ENCODE measurements at places on chromosomes 7 and 10.

DNA sequence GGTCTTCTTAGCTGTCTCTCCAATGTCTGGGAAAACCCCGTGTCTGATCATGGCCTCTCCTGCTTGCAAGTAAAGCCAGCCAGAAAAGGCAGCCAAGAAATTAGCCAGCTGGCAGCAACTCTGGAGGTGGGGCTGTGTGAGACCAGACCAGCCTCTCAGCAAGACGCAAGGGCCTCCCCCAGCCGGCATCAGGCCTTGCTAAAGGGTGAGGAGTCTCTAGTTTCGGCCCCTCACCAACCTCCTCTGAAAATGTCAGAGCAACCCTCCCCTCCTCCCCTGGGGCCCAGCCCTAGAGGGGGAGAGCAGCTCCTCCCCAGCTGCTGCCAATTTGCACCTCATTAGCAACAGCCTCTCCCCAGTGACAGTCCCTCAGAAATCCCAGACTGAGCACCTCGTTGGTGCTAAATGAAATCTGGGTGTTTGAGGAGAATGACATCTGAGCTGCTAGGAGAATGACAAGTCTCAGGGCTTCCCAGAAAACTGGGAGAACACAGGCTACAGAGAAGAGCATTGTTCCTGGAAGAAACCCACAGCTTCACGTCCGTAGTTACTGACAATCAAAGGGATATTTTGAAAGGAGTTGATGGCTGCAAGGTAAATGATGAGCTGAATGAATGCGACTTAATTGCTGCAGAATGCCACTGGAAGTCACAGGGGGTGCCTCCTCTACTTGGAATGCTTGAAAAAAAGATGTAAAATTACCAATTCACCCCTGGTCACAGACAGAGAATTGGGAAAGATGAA is 25.9 kb downstream of the DGKI start:
- peak; percentile 26 for DNase-seq

DNA sequence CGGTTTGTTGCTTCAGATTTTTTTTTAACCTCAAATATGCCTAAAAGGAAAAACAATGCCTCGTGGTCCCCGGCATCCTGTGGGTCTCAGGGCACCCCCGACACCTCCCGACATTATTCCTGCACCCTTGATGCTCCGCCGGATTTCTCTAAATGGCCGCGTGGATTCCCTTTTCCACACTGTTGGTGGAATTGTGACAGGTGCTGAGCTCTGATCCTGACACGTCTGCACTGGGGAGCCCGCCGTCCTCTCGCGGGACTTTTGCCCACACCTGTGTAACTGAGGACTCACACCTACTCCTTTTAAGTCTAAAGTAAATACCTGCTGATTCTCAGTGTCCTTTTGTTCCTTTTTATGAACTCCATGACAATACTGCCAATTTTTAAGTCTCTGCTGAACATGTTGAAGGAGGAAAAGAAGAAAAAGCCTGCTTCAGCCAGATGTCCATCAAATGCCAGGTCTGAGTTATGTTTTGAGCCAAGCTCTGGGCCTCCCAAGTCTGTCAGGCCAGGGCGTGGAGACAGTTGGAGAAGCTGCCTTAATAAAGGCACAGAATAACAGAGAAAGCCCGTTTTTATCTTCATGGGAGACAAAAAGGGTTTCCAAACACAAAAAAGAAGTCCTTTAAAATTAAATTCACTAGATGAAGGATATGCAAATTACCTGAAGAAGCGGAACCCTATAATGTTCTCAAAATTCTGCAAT is 568.2 kb downstream of the DNAJB6 start:
- no peak for DNase-seq

- DNase-seq: peak; percentile 61
Measured at GRCh38 chr7:25069900-25070443, 55.1 kb downstream of the CYCS start.

DNA sequence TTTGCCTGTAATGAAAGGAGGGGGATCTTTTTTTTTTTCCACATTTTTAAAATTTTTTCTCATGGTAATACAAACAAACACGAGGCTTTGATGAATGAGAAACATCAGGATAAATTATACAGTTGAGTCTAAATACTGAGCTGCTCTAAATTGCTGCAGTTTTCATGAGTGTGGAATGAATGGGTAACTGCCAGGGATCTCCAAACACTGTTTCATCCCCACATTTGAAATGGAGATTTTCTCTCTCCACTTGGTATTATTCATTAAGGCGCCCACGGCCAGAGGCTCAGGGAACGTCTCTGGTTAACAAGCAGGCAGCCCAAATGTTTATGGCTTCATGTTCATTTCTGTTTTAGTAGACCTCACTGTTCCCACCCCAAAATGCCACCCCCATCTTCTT is 717.1 kb downstream of the GRID1 start:
- DNase-seq: no peak

GRCh38 chr7:47405286-47405904 is 176.5 kb downstream of the TNS3 start:
- DNase-seq: no peak

- no peak for DNase-seq
Measured at GRCh38 chr10:31520986-31521831, 202.2 kb downstream of the ZEB1 start.

DNA sequence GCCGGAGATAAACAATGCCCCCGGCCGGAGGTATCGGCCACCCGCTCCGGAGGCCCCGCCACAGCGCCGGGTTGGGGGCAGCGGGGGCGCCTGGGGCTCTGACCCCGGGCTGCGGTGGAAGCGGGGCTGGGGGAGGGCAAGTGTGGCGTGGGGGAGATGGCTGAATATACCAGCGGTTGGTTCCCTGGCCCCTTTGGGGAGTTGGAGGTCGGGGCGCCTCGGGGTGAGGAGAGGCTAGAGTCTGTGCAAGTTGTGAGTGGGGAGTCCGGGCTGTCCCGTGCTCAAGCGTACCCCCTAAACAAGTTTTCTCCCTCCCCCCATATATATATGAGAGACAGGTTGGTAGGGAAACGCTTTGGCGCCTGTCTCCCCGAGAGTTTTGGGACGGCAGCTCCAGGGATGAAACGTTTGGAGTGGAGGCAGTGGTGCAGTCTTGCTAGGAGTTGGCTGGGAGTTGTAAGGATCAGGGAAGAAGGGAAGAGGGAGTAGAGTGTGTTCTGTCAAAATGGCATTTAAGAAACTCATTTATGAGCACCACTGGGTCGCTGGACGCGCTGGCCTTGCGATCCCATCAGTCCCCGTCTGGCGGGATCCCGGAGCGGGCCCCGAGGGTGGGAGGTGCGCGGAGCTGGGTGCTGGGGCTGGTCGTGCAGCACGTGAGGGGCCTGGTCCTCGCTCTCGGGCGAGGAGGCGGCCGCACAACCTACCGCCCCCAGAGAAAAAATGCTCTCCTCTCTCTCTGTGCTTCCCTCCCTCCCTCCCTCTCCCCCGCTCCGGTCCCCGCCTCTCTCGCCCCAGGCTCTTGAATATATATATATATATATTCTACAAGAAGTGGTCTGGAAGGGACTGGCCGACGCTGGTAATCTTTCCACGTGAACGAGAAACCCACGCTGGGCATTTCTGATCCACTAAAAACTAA is 1.1 kb downstream of the TET1 start:
- peak; percentile 83 for DNase-seq

DNA sequence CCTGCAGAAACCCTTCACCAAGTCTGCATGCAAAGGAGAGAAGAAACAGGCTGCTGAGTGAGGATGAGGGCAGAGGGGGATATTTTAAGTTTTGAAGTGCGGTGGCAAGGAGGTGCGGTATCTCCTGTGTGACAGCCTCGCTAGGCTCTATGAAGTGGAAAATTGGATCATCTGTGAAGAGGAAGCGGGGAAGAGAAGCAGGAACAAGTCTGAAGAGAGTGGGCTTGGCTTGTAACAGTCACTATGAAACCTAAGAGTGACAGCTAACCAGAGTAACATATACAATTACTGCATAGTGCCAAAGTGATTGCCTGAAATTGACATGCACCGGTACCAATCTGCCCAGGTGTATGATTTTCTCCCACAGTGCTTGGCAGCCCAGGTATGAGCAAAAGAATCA is 287.5 kb upstream of the KLF14 start:
- no peak for DNase-seq

GRCh38 chr7:20745702-20746101 is 41.0 kb downstream of the SP8 start:
- DNase-seq: no peak

GRCh38 chr7:137282043-137282442 is 61.5 kb downstream of the PTN start:
- no peak for DNase-seq

DNA sequence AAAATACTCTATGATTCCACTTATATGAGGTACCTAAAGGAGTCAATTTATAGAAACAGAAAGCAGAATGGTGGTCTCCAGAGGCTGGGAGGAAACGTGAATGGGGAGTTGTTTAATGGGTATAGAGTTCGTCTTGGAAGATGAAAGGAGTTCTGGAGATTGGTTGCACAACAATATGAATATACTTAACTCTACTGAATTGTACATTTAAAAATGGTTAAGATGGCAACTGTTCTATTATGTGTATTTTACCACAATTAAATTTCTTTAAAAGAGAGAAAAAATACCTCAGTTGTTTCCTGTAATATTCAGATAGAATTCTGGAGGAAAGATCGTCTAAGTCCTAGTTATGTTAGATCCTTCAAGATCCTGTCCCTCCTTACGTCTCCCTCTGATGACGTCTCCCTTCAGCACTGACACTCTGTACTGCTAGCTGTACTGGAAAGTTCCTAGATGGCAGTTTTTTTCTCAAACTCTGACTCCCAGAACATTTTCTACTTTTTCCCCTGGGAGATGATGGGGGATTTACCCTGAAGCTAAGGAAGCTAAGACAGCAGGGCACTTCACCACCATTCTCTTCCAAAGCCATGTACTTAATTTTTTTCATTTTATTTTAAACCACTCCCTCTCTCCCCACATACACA is 53.2 kb upstream of the CAV2 start:
- DNase-seq: no peak

DNA sequence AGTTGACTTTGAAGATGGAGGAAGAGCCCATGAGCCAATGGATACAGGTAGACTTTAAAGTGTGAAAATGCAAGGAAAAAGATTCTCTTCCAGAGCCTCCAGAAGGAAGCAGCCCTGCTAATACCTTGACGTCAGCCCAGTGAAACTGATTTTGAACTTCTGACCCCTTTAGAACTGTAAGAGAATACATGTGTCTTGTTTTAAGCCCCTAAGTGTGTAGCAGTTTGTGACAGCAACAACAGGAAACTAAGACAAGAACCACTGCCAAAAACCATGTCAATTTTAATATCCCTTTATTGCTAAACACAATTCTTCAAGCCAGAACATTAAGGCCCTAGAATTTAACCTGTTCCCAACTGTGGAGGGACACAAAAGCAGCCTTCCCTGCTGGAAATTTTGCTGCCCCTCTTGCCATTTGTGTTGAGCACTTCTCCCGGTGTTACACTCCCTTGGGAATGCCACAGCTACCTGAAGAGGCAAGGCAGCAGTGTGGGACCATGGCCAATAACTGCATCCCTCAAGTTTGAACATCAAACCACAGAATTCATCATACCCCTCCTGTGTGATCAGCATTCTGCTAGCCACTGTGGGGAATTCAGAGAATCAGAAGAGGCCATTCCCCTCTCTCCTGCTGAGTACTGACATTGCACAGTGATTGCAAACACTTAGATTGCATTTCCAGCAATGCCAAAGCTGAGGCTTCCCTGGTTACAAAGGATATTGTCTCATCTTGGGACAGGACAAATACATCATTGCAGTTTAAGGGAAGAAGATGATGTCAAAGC is 12.3 kb upstream of the CCDC172 start:
- no peak for DNase-seq

- DNase-seq: no peak
Measured at GRCh38 chr7:90982228-90982627, 282.0 kb upstream of the FZD1 start.

DNA sequence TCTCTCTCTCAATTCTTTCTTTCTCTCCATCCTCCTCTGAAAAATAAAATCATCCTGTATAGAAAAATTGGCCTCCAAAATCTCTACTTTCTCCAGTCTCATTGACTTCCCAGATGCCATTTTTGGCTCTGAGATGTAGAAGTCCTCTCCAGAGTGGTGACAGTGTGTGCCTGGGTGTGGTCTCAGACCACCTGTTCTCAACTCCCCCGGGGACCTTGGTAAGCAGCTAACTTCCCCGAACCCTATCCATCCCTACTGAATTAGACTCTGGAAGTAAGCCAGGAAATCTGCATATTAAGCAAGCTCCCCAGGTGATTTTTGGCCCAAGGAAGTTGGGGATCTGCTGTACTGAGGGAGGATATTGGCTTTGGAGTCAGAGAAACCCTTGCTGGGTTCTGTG is 120.5 kb downstream of the WDR11 start:
- no peak for DNase-seq

GRCh38 chr10:101614663-101615524 is 26.8 kb downstream of the DPCD start:
- no peak for DNase-seq

DNA sequence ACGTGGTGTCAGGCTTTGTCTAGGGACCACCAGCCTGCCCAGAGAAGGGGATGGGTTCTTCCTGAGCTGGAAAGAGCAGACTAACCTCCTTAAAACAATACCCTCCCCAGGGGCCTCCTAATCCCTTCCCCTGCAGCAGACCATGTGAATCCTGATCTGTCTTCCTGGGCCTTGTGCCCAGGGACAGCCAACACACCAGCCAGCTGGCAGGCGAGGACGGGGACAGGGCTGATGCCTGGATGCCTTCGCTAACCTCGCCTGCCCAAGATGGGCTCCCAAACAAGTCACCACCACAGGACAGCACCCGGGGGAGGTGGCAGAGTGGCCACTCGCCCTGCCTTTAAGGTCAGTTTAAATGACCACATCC is 17.6 kb downstream of the PODXL start:
- DNase-seq: no peak

DNA sequence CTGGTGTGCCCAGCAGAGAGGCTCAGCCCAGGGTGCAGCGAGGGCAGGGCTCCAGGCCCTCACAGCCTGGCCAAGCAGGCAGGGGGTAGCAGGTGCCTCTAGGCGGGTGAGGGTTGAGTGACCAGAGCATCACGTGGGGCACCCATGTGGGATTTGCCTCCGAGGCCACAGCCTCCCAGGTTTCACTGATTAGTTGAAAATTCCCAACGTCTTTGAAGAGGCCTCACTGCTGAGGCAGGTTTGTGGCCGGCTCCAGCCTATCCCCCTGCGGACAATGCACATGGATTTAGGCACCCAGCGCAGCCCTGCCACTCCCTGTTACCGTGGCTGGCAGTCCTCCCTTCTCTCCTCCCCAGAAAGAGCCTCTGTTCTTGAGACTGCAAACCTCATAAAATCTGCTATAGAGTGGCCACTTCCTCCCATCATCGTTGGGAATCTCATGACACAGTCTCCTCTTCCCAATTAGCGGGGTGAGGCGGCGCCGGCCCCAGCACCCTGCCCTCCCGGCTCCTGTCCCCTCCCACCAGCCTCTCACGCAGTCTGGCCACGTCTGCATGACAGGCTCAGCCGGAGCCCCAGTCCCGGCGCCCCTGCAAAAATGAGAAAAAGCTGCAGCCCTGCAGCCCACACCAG is 10.8 kb downstream of the MYL10 start:
- no peak for DNase-seq

DNA sequence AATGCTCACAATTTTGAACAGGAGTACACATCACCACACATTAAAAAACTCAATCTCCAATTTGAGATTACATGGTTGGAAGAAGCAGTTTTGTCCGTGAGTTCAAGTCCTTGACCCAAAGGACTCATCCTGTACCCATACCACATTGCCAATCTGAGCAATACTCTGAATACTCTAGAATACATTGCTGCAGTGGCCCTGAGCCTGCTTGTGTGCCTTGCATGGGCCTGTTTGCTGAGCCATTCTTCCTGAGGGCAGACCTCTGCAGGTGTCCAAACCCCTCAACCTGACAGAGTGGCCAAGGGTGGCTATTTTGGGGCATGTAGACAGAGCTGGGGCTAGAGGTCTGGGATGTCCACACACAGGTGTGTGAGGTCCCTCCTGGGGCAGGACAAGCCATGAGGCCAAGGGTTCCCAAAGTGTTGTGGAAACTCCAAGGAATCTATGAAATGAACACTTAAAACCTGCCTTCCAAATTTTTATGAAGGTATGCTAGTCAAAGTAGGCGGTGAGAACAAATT is 15.5 kb downstream of the AGMO start:
- DNase-seq: no peak

All from BE2C (cell line).